SW 1271 (cell line): ENCODE measurements at places on chromosomes 13 and 19.

DNA sequence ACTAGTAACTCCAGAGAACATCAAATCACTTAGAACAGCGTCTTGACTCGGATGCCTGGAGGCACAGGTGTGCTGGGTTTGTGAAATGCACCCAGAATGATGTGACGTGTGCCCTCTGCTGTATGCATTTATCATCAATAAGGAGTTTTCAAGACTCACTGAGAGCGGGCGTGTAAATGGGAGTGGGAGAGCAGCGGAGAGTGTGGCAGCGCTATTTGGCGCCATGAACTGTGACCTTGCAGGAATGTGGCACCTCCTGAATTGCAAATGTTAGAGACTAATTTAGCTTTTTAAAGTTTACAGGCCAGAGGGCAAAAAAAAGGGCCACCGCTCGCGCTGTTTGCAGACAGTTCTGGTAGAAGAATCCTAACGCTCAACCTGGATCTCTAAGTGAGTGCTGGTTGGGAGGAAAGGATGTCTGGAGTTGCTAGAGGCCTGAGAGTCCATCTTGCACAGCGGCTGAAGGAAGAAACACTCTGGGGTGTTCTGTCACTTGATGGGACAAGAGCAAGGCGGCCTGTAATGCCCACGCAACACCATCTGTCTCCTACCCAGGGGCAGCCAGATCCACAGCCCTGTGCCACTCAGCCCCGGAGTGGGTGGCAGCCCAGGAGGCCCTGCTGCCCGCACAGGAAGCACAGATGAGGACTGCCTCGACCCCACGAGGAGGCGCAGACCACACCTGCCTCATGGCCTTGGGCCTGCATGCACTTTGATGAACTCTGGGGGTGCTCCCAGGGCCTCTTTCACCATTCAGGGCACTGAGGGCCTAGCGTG, 19.7 kb downstream of the RANBP3 start:
- no peak for DNase-seq

- no peak for DNase-seq
Observed at GRCh38 chr13:95745289-95745688, 68.3 kb downstream of the DNAJC3 start.

DNA sequence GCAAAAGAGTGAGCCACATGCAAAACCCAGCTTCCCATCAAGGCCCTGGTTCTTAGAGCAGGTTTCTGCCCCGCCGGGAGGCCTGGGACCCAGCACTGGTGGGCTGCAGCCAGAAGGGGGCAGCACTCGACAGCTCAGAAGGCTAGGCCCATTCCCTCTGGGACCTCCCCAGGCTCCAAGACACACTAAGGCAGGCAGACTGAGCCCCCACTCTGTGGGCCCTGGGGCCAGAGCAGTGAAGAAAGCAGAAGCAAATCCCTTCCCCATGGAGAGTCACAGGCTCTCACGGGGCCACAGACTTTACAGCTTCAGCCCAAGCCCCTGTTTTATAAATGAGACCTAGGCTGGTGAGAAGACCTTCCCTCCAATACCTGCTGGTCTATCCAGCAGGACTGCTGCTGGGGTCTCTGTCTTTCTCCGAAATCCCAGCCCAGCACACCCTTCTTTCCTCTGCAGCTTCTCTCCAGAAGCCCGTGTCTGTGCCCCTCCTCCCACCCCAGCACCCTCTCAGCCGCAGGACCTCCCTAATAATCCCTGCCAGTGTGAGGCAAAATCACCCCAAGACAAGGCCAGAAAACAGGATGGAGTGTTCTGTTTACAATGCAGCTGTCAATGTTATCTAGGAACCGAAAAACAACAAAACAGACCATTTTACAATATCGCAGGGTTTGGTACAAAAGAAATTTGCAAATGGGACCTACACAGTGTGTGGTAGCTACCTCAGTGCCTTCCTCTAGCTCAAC, 109.3 kb downstream of the ABCC4 start:
- DNase-seq: peak; percentile 25

DNA sequence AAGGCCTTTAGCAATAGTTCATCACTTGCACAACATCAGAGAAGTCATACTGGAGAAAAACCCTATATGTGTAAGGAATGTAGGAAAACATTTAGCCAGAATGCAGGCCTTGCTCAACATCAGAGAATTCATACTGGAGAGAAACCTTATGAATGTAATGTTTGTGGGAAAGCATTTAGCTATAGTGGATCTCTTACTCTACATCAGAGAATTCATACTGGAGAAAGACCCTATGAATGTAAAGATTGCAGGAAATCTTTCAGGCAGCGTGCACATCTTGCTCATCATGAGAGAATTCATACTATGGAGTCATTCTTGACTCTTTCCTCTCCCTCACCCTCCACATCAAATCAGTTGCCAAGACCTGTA, 19.8 kb downstream of the ZNF583 start:
- no peak for DNase-seq

- peak; percentile 20 for DNase-seq
Observed at GRCh38 chr19:50639121-50640112, at the start of gene SYT3. SYT3 (minus strand) TSS chr19:50639881; CDS start chr19:50637411, 2,470 bp downstream.

DNA sequence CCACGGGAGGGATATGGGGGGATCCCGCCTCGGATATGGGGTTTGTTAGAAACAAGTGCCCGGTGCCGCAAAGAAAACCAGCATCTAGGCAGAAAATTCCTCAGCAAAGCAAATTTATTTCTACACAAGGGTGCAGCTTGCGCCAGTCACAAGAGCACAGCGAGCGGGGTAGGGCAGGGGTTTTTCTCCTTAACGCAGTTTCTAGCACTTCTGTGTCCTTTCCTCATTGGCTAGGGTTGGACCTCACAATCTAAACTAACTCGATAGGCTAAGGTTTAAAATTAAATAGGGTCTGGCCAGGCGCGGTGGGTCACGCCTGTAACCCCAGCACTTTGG, 595 bp downstream of the ZNF440 start:
- no peak for DNase-seq

- DNase-seq: no peak
Observed at GRCh38 chr19:45779231-45780145, 2.8 kb downstream of the DMPK start.

DNA sequence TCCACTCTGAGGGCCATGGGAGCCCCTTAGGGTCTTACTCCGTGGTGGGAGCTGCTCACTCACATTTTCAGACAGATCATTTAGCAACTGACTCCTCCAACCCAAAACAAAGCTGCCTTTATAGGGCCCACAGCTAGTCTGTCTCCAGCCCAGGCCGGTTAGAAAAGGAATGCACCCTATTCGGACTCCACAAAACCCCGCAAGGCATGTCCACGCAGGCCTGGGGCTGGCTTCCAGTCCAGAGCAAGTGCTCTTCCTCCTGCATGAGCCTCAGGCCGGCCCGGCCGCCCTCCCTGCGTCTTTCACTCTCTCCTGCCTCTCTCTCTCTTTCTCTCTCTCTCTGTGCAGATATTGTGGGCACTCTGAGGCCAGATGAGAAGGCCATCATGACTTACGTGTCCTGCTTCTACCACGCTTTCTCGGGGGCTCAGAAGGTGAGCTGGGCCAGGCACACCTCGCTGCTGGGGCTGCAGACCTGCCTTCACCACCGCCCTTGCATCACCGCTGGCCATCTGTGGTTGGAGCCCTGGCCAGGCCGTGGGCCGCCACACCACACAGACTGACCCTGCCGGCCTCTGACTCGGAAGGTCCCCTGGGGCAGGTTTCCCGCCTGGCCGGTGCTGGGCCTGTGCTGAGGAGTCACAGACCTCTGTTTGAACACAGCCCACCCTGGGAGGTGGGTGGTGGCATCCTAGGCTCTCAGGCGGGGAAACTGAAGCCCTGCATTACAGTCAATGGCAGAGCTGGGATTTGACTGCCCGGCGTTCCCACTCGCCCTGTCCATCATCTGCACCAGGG, 33.1 kb downstream of the CAPN12 start:
- no peak for DNase-seq

GRCh38 chr13:38635030-38635429, 51.8 kb upstream of the FREM2 start:
- DNase-seq: no peak

GRCh38 chr19:54352546-54352945, 12.2 kb downstream of the LAIR1 start:
- DNase-seq: no peak

DNA sequence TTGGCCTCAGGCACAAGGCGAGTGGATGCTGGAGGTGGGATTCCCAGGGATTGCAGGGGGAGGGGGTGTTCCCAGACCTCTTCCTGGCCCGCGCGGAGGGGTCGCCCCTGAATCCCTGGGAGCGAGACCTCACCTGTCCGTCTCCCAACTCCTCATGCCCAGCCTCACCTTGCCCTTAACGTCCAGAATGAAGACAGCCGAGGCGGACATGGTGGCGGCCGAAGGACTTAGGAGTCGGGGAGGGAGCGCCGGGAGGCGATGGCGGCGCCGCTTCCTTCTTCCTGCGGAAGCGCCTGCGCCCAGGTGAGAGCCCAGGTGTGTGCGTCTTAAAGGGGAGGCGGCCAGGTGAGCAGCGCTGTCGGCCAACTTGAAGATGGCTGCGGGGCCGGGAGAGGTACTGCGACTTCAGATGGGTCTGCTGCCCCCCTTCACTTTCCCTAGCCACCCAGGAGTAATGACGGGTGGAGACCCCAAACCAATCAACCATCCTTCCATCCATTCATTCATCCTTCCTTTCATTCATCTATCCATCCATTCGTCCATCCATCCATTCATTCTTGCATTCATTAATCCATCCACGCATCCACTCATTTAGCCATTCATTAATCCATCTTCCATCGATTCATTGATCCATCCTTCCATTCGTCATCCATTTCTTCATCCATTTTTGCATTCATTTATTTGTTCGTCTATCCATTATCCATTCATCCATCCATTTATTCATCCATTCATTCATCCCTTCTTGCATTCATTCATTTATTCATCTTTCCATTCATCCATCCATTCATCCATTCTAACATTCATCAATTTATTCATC, at the start of gene AP1M2:
AP1M2 (minus strand) TSS at position 291 of the 817 bp plus-strand sequence; CDS start at position 210, 81 bp downstream.
- DNase-seq: no peak

DNA sequence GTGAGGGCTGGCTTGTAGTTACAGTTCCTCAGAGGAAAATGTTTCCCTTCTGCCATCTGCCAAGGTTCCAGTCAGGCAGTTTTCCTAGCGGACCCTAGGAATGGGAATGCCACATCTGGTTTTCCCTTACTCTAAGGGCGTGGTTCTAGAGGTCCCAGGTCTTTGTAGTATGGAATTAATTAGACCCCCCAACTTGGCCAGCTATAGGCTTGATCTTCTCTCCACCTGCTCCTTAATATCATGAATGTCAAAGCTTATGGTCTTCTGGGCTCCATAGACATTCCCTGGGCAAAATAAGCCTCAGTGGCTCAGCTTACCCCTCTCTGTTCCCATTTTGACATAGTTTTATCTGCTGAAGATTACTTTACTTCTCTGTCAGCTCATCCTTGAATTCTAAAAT, 70.0 kb downstream of the ZNF568 start:
- no peak for DNase-seq

- DNase-seq: no peak
Observed at GRCh38 chr13:32905864-32906180, 110.4 kb upstream of the KL start.

DNA sequence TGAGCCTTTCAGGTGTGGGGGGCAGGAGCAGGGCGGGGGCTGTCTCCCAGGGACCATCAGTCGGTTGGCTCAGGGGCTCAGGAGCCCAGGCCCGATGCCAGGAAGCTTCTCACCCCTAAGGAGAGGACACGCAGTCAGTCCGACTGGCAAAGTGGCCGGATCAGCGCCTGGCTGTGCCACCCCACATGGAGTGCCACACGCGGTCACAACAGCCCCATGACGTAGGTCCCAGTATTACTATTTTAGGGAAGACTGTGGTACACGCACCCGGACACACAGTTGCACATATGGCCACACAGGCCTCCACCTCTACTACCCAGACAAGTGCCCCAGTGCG, 29.3 kb upstream of the GRTP1 start:
- no peak for DNase-seq

GRCh38 chr19:16208064-16208759, 10.5 kb downstream of the AP1M1 start:
- no peak for DNase-seq

- no peak for DNase-seq
Observed at GRCh38 chr13:64130171-64130570, 2714.5 kb upstream of the PCDH20 start.

GRCh38 chr13:22082030-22082429, 411.2 kb downstream of the FGF9 start:
- DNase-seq: no peak

DNA sequence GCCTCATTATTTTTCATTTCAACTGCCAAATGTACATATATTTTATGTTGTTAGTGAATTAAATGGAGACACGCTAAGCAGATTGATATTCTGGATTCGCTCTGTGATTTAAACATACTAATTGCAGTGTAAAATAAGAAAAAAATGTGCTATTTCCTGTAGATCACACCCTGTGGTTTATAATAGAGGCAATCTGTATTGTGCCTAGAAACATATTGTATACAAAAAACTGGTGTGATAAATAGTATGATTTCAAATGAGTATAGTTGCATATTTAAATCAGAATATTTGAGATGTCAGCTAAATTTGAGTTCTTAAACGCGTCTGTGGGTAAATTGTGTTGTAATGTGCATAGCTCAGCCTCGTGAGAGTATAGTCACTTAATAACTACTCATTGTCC, 643.9 kb downstream of the TBC1D4 start:
- DNase-seq: no peak

GRCh38 chr13:84136582-84136981, 254.3 kb upstream of the SLITRK1 start:
- DNase-seq: no peak

GRCh38 chr19:10408511-10409283, 5.4 kb upstream of the CDC37 start:
- no peak for DNase-seq

DNA sequence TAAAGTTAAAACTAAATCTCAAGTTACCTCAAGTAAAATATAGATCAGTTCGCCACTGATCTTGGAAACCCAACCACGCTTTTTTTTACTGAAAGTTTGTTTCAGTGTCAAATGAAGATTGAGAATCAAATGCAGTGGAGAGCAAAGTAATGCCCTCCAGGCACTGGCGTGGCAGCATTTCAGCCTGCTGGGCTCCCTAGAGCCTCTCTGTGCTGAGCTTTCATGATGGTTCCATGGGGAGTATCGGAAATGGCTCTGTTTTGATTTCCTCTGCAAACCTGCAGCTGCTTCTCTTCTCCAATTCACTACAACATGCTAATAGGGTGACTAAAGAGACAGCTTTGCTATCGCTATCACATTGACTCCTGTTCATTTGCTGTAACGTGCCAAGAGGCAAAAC, 141.6 kb downstream of the FGF14 start:
- no peak for DNase-seq

GRCh38 chr13:94569615-94570014, 26.3 kb downstream of the TGDS start:
- DNase-seq: no peak

DNA sequence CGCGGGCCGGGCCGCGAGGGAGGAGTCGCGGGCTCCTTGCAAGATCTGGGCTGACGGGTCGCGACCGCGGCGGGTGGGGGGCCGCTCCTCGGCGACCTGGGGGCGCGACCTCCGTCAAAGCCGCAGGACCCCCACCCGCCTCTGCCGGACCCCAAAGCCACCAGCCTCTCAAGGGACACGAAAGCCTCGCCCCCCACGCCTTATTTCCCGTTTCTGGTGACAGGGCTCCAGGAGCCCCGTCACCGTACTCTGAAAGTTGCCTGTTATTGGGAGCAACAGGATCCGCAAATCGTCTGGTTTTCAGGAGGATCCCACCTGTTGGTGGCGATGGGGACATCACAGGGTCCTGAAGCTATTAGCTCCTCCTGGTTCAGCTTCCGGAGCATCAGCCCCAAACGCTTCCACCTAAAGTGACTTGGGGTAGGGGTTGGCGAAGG, 530 bp downstream of the MAU2 start:
- no peak for DNase-seq

GRCh38 chr13:46982856-46983582, 86.2 kb upstream of the HTR2A start:
- no peak for DNase-seq

GRCh38 chr13:101306773-101307172, 109.5 kb downstream of the NALCN start:
- DNase-seq: no peak

GRCh38 chr19:48382286-48382685, 9.1 kb downstream of the KDELR1 start:
- no peak for DNase-seq
